ENCODE measurements at places on chromosomes 6 and 20.

DNA sequence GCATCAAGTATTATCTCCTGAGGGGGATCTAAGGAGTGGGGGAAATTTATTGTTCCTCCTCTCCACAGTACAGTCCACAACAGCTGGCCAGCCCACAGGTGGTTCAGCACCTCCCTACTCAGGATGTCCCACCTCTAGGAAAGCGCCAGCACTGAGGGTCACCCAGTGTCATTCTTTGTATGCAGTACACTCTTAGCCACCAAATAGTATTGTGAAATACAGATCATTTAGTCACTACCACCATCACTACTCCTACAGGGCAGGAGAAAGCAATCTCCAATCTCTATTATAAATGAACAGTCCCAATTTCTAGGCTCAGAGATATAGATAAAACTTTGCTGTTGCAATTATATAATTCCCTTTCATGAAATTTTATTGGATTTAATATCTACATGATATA, 6.3 kb upstream of the ZNF76 start:
- DNase-seq = no peak

GRCh38 chr20:36950414-36951197, 902 bp downstream of the SAMHD1 start:
- DNase-seq = no peak

DNA sequence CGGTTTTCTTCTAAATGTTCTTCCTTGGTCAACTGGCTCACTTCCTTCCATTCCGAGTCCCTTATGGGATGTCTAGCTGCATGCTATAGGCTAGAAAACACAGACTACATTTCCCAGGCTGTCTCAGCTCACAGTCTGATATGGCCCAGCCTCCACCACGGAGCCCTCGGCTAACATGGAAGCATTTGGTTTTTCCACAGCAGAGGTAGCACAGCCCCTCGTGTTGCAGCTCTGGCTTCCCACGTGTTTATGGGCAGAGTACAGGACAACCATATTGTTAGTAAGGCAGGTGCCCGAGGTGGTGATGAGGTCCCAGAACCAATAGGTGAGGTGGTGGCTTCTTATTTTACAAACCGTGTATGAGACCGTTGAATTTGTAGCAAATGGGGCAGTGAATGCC, 8.7 kb downstream of the GPLD1 start:
- no peak for DNase-seq

GRCh38 chr6:131740161-131740560, 29.3 kb upstream of the CTAGE9 start:
- no peak for DNase-seq

DNA sequence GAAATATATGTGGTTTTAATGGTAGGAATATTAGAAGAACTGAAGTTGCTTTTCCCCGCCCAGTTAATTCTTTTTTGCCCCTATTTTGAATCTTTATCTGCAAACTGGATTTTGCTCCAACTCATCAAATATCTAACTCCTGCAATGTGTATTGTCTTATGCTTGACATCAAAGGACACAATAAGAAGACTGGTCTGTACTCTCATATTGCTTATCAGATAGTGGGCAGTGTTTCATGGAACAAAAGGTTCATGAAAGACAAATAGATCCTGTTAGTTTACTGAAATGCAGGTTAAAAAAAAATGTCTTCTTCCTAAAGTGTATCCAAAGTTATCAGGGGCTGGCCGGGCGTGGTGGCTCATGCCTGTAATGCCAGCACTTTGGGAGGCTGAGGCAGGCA, 27.7 kb upstream of the GTF3C6 start:
- no peak for DNase-seq

DNA sequence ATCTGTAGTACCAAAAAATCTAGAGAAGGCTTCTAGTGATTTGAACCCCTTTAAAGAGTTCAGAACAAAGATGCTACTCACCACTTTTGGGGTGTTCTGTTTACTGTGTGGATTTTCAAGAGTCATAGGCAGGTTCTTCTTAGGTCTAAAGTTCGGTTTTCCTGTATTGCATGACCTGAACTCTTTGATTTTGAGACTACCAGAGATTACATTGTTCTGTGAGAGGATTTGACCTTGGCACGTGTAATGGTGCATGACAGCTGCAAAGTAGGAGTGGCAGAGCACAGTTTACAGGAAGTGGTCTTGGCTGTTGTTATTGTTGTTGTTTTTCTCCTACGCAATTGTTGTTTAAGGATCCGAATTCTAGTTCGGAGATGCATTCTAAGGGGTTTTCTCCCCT, 592.7 kb downstream of the EPHA7 start:
- DNase-seq = no peak

GRCh38 chr20:10761232-10761631, 87.4 kb upstream of the JAG1 start:
- no peak for DNase-seq

GRCh38 chr6:128930321-128930720, 47.4 kb downstream of the LAMA2 start:
- no peak for DNase-seq

- DNase-seq = no peak
Observed at GRCh38 chr20:35503841-35504561, 25.5 kb downstream of the C20orf173 start.

- no peak for DNase-seq
Observed at GRCh38 chr6:12296255-12296573, 6.1 kb downstream of the EDN1 start.

- no peak for DNase-seq
Observed at GRCh38 chr6:109816452-109817374, 125.6 kb downstream of the FIG4 start.

DNA sequence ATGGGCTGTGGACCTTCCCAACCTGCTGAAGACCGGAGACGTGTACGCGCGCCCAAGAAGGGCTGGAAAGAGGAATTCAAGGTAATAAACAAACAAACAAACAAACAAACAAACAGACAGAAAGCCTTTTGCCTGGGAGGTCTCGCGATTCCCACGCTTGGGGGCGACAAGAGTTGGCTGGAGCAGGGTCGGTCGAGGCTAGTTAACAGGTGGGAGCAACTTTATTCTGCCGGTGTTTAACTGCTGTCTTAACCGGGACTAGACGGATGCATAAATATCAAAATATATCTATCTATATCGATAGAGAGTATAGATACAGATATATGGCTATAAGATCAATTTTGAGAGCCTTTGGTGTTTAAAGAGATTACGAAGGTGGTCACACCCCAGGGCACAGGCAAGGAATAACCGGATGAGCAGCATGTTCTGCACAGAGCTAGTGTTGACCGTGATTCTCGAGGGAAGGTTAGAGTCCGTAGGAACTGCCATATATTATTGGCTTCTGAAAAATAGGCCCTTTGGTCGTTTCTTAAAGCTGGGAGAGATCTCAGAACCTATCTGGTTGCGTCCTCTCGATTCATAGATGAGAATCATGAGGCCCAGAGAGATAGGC, 514 bp downstream of the STMND1 start:
- no peak for DNase-seq

- no peak for DNase-seq
Observed at GRCh38 chr20:9985773-9986172, 49.0 kb upstream of the ANKEF1 start.

DNA sequence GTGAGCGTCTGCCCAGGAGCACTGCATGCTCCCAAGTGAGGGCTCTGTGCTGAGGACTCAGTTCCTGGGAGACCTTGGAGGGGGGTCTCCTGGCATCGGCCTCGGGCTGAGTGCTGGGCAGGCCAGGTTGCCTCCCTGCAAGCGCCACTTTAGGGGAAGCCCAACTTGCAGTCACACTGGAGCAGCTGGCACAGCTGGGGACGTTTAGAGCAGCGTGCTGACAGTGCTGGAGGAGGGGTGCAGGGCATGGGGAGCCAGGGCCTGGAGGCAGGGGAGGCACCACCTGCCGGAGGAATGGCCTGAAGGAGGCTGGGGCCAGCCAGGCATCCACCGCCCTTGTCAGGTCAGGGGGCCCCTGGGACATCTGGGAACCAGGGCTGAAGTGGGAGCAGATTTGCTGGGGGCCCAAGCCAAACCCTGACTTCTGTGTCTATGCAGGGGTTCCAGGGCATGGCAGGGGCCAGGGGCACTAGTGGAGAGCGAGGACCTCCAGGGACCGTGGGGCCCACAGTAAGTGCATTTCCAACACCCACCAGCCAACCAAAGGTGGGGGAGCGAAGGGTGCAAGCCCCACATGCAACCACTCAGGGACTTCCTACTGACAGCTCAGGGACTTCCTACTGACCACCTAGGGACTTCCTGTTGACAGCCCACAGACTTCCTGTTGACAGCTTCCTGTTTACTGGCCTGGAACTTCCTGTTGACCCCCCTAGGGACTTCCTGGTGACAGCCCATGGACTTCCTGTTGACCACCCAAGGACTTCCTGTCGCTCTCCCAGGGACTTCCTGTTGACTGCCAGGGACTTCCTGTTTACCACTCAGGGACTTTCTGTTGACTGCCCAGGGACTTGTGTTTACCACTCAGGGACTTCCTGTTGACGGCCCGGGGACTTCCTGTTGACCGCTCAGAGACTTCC, 33.6 kb downstream of the COL20A1 start:
- DNase-seq = no peak

DNA sequence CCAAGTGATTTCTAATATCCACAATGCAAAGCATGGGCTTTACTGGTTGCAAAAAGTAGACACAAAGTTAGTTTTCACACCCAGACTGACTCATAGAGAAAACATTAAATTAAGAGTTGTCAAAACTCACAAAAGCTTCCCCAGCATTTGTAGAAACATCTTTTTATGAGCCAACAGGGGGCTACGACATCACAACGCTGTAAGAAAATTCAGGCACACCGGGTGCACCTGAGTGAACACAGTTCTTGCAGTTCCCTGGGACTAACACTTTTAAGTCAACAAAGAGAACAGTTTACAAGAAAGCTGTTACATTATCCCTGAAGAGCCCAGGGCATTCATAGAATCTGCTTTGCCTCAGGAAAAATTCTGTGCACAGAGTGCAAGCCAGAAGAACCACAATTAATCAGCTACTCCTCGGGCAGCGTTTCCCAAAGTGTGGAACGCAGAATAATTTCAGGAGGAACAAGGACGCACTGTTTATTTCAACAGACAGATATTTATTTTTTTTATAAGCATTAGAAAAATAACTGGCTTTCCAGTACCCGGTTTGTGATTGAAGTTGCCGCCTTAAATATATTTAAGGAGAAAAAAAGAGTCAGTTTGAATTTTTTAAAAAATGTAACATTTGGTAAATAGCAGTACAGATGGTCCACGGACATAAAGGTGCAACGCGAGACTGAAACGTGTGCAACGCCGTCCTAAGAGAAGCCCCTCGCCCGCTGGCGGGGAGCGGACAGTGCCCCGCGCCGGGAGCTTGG, 1.2 kb downstream of the NCOA5 start:
- no peak for DNase-seq

GRCh38 chr6:1326535-1327121, 14.7 kb downstream of the FOXQ1 start:
- no peak for DNase-seq

DNA sequence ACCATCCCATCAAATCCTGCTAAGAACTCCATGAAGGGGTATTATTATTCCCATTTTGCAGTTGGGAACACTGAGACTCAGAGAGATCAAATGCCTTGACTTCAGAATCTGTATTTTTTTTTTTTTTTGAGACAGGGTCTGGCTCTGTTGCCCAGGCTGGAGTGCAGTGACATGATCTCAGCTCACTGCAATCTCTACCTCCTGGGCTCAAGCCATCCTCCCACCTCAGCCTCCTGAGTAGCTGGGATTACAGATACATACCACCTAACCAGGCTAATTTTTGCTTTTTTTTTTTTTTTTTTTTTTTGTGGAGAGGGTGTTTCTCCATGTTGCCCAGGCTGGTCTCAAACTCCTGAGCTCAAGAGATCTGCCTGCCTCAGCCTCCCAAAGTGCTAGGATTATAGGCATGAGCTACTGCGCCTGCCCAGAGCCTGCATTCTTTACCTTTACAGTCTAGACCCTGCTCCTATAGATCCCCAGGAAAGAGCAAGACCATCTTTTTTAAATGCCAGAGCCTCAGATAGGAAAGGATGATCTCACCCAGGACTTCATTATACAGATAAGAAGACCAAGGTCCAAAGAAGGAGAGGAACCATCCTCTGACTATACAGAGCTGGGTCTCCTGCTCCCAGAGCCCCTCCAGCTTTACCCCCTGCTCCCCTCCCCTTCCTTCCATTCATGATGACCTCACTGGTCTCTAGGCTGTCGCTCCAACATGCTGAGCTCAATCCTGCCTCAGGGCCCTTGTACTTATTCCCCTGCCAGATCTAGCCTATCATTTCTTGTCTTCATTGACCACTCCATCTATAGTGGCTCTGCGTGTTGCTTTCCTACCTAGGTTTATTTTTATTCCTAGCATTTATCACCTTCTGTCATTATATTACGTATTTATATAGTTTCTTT, 138.6 kb downstream of the CEBPB start:
- no peak for DNase-seq

DNA sequence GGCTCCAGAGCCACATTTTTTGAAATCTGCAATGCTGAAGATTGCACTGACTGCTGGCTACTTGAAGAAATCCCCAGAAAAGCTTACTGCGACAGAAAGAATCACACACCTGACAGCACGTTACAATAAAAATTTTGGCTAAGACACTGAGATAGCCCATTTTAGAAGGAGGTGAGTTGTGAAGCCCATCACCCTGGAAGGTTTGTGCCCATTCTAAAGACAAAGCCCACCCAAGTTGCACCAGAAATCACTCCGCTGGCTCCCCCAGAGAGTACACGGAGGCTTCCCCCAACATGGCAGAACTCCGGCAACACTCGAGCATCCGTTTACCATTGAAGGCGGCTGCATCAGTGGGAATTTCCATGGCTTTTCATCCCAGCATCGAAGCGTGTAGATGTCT, 29.4 kb downstream of the LPA start:
- DNase-seq = no peak

DNA sequence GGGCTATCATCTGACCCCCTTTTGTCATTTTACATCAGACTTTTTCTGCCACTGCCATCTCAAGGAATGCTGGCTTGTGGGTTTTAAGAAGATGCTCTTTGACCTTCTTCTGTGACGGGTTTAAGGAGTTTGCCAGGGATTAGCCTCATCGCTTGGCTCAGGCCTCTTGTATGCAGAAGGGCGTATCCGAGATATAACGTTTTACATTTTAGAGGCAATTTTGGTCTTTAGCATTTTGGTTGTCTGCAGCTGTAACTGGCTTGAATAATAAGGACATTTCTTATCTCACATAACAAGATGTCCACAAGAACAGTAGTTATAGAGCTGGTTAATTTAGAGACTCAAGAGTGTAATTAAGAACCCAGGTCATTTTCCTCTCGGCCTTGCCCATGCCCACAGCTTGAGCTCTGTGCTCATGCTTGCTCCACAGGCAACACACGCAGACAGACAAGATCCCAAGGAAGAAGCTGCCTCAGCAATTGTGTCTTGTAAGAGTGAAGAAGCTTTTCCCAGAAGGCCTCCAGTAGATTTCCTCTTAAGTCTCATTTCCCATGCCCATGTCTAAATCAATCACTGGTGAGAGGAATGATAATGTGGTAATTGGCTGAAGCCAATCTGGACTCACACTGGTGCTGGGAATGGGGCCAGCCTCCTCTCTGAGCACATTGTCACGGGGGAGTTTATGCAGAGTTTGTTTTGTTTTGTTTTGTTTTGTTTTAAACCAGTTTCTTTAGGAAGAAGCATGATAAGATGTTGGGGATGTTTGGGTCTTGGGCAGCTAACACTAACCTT, 36.8 kb downstream of the PTCHD4 start:
- DNase-seq = no peak

Data from stimulated activated CD4-positive, alpha-beta T cell treated with anti-CD3 and anti-CD28 coated beads, TNF-alpha, amount 100 ng/mL, for 4 hours (primary cell).